Osteocyte (in vitro differentiated cells): ENCODE measurements at places on chromosomes 13 and 19. TPM values are rescaled to one million over a fixed set of nuclear protein-coding genes. Genes with fewer than 3 reads are reported as not detected.

MYPOP gene
- total RNA-seq = 9.9 and 10.4 TPM in 2 replicates

DNA sequence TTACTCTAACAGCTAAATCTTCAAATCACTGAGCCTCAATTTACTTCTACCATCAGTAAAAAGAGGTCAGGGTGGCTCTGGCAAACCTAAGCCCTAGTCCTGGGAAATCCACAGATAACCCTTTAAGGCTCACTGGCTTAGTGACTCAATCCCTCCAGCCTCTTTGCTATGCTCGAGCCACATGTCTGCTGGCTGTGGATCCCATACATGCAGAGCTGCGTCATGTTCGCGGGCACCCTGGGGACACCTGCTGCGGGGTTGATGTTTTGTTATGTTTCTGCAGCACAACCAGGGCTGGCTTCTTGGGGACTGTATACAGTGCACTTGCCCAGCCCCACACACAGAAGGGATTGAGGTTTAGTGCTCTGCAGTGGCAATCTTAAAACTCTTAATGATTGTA, 41.6 kb upstream of the C13orf42 start:
- peak; percentile 62 for DNase-seq

DNA sequence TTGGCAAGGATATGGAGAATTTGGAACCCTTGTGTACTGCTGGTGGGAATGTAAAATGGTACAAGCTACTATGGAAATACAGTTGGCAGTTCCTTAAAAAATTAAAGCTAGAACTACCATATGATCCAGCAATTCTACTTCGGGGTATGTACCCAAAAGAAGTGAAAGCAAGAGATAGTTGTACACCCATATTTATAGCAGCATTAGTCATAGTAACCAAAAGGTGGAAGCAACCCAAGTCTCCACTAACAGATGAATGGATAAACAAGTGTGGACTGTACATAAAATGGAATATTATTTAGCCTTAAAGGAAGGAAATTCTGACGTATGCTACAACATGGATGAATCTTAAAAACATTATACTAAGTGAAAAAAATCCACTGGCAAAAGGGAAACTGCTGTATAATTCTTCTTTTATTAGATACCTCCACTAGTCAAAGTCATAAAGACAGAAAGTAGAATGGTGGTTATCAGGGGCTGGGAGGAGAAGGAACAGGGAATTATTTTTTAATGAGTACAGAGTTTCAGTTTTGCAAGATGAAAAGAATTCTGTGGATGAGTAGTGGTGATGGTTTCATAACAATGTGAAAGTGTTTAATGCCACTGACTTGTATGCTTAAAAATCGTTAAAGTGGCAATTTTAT, 141.6 kb downstream of the RXFP2 start:
- no peak for DNase-seq

GRCh38 chr19:14248578-14249011, 42.6 kb upstream of the ADGRL1 start:
- DNase-seq = peak; percentile 87
